ENCODE measurements at places on chromosomes 2 and 18.

- DNase-seq = no peak
Observed at GRCh38 chr2:218813771-218814460, 17.7 kb downstream of the PRKAG3 start.

GRCh38 chr2:19132967-19133366 is 225.5 kb downstream of the OSR1 start:
- DNase-seq = no peak

- no peak for DNase-seq
Observed at GRCh38 chr2:18980104-18980785, 378.2 kb downstream of the OSR1 start.

DNA sequence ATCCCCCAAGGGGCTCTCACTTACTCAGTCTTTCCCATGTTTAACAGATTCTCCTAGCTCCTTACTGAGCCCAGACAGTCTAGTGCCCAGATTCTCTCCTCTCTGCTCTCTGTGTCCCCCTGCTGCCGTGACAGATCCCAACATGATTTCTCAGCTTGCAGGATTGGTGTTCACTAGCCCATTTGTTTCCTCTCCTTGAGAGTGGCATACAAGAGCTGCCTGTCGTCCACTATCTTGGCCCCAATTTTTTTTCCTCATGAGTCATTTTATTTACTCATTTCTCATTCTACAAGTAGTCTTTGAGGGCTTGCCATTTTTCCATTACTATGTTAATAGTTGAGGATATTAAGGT is 199.9 kb upstream of the FN1 start:
- DNase-seq = no peak

DNA sequence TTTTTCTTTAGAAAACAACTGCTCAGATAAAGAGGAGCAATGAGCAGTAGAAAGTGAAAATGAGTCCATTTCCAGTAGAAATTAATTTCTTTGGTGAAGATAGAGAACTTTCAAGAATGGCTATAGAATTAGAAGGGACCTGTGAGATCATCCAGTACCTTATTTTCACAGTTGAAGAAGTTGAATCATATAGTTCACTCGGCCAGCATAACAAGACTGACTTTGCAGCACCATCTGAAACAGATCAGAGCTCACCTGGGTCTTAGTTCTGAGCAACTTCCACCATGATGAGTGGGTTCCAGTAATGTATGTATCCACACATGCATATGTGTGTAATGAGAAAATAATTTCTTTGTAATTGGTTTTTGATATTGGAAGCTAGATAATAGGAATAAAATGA is 58.6 kb downstream of the CERS6 start:
- no peak for DNase-seq

DNA sequence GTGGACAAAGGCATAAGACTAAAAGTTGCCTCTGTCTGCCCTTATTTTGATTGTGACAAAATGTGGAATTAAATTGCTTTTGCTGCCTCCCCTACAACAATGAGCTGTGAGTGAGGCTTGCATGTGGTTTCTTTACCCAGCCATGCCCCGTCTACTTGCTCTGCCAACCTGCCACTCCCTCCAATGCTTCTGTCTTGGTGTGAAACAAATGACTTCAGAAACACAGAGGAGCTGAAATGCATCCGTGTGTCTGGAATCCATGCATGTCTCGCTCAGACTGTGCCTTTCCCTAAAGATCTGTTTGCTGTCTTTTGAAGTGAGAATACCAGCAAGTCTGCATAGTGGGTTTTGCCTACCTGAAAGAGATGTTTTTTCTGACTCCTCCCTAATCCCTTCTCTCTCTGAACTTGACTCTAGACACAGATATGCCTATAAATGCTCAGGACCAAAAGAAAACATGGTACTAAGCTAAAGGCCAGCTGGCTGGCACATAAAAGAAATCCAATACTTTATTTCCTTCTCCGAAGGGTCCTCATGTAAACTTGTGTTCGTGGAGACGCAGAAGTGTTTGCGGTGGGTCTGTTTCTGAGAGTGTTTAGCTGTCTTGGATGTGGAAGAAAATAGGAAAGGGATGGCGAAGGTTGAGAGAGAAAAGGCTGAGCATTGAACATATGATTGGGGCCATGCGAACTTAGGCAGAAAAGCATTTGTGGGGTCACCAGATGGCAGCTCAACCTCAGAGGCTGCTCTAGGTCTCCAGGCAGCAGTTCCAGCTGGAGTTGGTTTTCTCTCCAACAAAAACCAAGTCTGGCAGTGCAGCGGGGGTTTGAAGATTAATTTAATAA is 120.5 kb downstream of the CCBE1 start:
- no peak for DNase-seq

DNA sequence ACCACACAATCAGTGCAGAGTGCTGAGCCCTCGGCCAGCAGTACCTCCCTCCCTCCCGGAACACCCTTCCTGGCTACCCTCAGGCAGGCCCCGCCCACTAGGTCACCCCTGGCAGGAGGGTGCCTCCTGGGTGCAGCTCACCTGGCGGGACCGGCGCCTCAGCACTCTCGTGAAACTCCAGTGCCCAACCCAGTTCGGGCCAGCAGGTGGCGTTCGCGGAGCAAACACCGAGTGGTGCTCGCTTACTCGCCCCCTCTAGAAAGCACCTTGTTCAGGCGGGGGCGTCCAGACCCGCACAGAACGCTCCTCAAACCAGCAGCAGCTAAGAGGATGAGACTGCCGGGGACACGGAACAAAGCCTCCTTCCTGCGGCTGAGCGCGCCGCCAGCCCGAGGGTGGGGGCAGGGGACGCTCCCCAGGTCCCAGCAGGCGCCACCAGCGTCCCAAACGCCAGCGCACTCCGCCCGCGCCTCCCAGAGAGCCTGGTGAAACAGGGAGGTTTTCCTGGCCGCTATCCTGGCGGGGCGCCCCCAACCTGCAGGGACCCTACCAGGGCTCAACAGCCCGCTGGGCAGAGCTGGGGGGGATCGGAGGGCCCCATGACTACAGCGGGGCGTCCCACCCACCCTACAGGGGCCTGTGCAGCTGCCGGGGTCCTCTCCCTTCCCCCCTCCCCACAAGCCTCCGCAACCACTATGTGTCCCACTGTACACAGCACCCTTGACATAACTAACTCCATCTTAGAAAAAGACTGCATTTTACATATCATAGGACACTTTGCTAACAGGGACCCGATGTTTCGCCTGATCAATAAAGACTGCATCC is 44.7 kb downstream of the MRPS5 start:
- DNase-seq = peak; percentile 94

- no peak for DNase-seq
Observed at GRCh38 chr18:8549254-8549757, 59.9 kb upstream of the RAB12 start.

GRCh38 chr2:198072655-198073054 is 268.3 kb downstream of the PLCL1 start:
- no peak for DNase-seq

DNA sequence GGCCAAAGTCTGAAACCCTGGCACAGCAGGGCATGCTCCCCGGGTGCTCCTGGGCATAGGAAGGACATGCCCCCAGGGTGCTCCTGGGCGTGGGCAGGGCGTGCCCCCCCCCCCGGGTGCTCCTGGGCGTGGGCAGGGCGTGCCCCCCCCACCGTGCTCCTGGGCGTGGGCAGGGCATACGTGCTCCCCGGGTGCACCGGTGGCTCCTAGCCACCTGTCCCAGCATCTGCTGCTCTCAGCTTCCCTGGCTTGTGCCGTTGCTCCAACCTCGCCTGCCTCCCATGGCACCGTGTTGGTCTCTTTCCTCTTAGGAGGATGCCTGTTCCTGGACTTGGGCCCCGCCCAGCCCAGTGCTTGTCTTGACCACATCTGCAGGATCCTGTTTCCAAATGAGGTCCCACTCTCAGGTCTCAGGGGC is 95.6 kb upstream of the CTDP1 start:
- no peak for DNase-seq

- DNase-seq = no peak
Observed at GRCh38 chr2:84338069-84338468, 121.0 kb downstream of the SUCLG1 start.

DNA sequence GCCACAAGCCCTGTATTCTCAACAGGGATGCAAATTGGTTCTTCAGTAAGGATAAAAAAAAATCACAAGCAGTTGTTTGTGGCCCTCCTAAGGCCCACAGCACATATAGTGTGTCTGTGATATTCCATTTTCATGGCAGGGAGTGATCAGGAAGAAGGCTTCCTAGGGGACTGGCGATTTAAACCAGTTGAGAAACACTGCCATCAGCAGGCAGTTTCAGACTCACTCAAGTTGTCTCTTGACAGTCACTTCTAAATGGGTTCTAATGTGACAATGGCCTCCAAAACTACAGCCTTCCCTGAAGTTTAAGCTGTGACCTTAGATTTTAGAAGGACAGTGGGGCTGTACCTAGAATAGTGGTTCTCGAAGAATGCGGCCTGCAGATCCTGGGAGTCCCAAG is 6.0 kb downstream of the CIAO1 start:
- DNase-seq = no peak

- DNase-seq = no peak
Observed at GRCh38 chr2:80135001-80135400, 169.6 kb downstream of the LRRTM1 start.

GRCh38 chr2:149562324-149562723 is 25.3 kb downstream of the MMADHC start:
- no peak for DNase-seq

GRCh38 chr2:181240844-181241243 is 216.3 kb upstream of the ITGA4 start:
- no peak for DNase-seq

GRCh38 chr2:31366733-31367132 is 47.8 kb downstream of the XDH start:
- DNase-seq = no peak

DNA sequence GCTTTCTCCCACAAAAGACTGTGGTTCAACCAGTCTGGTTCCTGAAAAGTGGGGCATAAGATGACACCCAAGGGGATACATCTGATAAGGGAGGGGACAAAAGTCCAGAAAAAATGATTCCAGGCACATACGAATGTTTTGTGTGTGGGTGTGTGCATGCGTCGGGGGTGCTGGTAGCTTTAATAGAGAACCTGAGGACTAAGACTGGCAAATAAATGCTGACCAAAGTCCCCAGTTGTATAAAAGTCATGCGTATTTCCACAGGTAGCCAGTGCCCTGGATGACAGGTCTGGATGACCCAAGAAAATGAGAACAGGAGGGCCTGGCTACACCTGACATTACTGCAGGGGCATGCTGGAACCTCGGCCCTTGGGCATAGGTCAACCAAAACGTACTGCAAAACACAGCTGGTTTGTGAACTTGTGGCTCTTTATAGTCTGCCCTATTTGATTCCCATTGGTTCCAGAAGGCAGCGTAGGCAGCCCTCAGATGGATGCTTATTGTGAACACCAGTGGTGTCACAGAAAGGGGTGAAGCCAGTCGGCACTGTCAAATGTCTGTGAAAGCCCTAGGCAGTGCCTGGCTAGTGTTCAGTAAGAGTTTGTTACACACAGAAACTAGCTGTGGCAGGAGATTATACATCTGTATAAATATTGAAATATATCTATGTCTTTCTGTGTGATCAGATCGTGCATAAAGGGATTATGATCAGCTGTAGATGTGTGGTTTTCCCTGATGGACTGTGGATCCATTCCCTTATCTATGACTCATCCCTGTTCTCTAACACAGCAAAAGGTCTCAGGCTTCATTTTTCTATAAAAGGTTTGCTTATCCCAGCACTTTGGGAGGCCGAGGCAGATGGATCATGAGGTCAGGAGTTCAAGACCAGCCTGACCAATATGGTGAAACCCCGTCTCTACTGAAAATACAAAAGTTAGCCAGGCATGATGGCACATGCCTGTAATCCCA is 58.3 kb downstream of the INSIG2 start:
- DNase-seq = no peak

GRCh38 chr2:42900289-42900891 is 108.0 kb upstream of the HAAO start:
- no peak for DNase-seq

GRCh38 chr2:176583607-176584006 is 314.4 kb downstream of the MTX2 start:
- DNase-seq = no peak

- no peak for DNase-seq
Observed at GRCh38 chr2:109614715-109615636, 812 bp downstream of the SOWAHC start.

GRCh38 chr2:222299906-222300725 is 1.3 kb upstream of the PAX3 start:
- DNase-seq = no peak

DNA sequence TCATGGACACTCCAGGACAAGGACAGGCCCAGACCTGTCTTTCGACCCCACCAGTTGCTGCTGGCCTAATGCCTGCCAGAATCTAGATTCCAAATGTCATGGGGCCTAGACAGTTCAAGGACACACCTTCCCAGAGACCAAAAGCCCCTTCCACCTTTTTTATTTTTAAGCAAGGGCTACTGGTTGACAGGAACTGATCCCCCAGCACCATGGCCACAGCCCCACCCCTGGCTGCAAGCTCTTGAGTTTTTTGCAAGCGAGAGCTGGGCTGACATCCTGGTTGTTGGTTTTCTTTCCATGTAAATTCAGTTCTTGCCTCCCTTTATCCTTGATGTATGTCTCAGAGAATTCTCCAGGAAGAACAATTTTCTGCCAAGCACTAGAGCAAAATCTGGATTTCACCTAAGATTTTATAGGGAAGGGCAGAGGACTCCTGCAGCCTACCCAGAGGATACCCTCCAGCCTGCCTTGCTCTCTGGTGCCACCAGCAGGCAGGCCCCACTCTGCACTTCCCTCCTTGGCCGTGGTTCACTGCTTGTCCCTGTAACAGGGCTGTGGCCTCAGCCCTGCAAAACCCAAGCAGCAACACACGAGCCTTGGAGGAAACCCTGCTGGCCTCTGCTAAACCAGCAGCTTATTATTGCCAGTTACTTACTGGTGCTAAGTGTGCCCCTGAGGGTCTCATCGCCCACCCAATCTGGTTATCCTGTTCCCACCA is 97.7 kb downstream of the TWIST2 start:
- no peak for DNase-seq

DNA sequence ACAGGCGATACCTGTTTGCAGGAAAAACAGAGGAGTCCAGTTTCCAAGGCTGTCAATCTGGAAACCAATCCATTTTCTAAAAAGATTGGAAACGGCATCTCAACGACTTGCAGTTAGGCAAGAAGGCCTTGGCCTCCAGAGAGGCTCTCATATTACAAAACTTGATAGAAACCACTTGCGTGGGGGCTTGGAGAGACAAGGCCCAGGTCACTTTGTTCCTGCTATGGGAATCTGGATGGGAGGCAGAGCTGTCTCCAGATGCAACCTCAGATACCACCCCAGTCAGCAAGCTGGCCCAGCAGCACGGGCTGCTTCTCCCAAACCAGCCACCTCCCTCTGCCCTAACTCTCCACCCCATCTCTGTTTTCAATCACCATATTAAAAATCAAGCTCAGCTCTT is 298.8 kb downstream of the TNS1 start:
- DNase-seq = no peak

GRCh38 chr2:10487081-10487740 is 39.1 kb upstream of the ODC1 start:
- DNase-seq = no peak
